Activated T-cell treated with anti-CD3 and anti-CD28 coated beads for 4 hours (primary cell): ENCODE measurements at places on chromosomes 4 and X.
A peak's percentile ranks its signal among the peaks of the same experiment; 100 is the strongest.

DNA sequence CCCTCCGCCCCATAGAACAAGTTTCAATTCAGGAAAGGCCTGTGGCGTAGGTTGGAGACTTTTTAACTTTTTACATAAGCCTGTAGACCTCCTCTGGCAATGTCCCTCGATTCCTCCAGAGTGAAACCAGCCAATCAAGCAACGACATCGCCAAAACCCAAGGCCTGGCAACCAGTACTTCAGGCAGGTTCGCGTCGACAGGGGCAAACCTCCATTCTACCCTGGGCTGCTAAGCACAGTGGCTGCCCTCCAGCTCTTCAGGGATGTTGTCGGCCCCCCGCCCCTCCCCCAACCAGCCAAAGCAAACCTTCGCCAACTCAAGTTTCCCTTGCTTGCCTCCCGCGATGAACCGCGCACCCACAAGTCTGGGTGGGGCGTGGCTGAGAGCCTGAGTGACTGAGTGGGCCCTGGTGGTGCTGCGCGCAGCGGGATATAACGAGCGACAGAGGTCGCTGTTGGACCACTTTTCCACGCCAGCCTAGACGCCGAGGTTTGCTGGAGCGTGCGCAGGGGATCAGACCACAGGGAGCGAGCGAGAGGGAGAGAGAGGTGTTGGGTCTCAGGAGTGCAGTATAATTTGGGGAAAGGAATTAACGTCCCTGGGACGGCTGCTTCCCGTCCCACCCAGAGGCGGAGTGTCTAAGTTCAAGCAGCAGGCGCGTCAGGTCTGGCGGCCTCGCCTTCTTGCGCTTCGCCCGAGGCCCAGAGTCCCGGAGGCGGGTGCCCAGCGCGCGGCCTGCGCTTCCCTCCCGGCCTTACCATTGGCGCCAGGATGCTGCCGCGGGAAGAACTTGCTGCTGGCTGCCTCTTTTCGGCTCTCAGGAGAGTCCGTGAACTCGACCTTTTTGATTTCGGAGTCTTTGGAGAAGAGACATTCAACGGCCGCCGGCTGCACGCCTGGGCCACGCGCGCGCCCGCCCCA is 9.0 kb upstream of the PITX2 start:
- DNase-seq: no peak

GRCh38 chr4:10893395-10893794 is 208.8 kb upstream of the CLNK start:
- DNase-seq: no peak

DNA sequence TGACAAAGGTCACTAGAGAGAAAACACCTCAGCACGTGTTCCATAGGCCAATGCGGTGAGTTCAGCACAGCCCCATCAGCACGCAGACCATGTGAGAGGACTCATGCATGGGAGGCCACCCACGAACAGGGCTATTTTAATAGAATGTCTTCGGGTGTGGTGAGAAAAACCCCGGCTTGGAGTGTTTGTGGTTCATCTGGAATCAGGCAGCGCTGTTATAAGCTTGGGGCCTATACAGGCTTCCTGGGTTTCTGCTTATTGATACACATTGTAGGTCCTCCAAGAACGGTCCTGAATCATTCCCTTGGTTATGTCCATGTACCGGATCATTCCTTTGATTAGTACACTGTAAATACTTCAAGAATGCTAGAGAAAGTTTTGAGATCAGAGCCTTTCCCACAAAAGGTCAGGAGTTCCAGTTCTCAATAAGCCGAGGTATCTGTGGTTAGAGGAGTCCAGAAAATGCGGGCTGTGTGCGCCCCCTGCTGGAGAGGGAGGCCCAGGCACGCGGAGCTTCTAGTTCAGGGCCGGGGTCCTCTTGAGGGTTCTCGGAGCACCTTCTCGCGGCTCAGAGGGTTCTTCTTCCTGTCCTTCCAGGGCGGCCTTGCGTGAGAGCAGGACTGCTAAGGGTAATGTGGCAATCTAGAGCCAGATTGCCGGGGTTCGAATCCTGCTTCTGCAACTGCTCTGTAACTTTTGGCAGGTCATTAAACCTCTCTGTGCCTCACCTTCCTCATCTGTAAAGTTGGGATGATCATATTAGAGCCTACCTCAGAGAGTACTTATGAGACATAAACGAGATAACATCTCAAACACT is 51.8 kb downstream of the TLR10 start:
- peak; percentile 83 for DNase-seq

DNA sequence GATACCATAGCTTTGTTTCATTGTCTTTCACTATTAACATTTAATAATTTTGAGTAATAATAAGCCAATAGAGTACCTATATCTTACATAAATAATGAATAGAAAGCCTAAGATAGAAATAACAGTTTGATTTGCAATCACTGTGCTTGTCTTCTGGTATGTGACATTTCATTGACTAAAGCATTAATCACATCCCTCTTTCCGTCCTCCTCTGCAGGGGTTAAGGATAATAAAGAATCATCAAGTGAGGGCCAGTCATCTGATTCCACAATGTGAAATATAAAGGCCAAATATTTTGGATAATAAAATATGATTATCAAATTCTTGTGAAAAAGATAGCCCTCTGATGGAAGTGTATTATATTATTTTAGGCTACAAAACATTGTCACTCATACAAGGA is 2073.4 kb downstream of the ARAP2 start:
- DNase-seq: no peak

DNA sequence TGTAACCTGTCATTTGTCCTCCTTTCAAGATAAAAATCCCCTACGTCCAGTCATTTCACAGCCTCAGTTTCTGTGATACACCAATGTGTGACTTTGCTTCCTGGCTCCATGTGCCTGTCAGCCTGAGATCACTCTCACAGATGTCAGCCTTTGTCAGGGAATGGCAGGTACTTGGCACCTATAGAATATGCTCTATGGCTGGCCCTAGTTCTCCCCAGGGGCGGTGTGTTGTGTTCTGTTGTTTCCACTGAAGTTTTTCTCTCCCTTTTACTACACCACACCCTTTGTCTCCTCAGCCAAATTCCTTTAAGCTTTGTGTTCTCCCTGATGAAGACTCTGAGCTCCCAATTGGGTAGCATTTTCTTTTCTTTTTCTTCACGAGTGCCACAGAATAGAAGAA is 81.7 kb downstream of the ALPK1 start:
- DNase-seq: no peak

DNA sequence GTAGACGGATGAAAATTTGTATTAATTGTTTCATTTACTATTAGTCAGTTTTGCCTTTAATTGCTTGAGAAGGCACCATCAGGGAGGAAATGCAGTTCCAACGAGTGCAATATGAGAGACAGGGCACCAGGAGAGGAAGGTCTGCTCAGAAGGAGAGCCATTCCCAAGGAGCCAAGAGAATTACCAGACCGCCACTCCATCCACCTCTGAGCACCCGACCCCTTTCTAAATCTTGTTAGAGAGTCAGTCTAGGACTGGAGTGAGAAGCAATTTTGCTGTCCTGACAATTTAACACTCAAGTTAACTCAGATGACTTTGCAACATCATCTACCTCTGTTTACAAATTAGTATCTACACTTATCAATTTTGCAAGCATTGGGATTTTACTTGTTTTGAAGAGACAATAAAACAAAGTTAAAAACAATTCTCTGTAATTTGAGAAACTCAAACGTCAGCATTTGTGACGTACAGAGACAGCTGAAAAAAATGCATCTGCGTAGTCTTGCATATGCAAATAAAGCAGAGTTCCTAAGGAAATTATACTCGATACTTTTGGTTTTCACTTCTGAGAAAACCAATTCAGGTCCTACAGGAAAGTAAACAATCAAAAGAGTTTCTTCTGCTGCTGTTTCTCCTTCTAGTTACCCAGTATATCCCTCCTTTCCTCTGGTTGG is 1704.7 kb upstream of the TENM3 start:
- DNase-seq: no peak

DNA sequence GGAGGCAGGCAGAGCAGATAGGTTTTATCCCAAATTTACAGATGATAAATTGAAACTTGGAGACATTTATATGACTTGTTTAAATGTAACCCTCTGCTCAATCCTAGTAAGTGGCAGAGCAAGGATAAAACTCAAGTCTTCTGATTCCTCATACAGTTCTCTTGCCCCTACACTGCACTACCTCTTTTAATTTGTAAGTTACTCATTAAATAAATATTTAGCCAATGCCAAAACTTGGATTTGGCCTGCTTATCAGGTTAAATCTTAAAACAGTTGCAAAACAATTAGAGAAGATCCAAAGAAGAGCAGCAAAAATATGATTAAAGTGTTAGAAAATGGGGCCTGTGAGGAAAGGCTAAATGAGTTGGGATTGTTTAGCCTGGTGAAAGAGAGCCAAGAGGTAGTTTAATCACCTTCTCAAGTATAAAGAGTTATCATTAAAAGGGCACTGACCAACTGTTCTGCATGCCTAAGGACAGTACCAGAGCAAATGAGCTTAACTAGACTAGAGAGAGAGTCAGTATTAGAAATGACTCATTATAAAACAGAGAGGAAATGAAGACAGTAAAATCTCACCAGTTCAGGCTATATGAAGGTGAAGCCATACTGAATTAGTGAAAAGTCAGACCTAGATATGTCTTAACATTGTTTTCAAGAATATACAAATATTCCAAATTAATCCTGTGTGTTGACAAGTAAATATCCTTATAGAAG is 146.3 kb downstream of the GRIA3 start:
- no peak for DNase-seq

DNA sequence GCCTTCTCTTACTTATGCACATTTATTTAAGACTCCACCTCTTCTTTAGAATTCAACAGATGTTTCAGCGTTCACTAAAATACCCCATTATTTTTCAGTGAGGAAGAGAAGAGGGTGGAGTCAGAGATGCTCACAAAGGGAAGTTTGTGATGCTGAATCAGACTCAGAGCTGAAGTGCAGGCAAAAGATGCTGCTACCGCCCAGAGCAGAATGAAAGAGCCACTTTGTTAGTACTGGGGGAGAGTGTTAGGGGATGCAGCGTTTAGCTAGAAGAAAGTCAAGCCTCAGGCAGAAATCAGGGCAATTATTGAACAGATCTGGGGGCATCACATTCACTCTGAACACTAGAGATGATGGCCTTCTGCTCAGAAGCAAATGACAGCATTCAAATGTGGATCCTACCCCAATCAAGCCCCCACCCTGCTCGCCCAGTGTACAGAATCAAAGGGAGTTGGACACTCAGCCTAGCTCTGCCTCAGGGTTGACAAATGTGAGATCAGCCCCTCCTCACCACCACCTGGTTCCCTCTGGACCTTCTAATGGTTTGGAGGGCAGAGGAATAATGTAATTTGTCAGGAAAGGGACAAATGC is 138.3 kb downstream of the UNC5C start:
- DNase-seq: no peak

- DNase-seq: no peak
Measured at GRCh38 chr4:121737846-121738554, 27.0 kb downstream of the SMIM43 start.

- DNase-seq: no peak
Measured at GRCh38 chr4:145933134-145933533, 5.5 kb downstream of the ZNF827 start.

GRCh38 chr4:146222313-146222712 is 8.0 kb downstream of the REELD1 start:
- no peak for DNase-seq

DNA sequence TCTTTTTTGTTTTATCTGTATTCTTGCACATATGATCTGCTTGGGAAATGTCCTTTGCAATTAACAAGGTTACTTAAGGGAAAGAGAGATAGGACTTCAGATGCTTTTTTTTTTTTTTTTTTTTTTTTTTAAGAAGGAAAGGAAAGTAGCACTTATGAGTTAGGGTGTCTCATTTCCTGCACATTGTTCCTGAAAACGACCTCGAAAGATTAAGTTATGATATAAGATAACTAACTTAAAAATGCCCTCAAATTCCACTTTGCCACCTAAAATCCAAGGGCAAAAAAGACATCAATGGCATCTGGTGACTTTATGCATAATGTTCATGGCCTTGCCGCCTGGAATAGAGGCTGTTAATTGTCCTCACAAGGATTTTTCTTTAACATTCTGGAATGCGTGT is 44.9 kb downstream of the PCDH7 start:
- DNase-seq: no peak

DNA sequence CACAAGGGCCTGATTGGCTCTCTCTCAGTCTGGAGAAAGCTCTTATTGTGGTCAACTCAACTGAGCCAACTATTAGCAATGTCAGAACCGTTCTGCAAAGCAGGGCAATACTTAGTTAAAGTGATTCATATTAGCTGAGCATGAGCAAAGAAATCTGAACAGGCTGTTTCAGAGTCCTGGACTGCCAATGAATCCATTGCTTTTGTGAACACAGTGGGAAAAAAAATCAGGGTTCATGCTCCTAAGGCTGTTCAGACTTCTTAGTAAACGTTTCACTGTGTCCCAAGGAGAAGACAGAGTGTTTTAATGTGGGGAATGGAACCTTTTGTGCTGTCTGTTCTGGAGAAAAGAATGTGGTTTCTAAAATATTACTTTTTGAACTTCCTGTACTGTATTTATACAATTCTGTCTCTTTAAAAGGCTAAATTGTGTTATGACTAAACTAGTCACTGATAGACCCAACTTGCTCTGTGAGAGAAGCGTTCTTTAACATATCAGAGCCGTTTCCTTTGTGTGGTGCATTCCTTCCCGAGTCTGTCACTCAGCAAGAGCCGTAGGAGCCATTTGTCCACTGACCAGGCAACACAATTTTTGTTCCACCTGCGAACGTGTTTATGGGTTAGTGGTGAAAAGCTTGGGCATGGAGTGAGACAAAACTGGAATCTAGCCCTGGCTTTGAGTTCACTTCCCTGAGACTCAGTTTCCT is 366.1 kb downstream of the FBXO8 start:
- no peak for DNase-seq

DNA sequence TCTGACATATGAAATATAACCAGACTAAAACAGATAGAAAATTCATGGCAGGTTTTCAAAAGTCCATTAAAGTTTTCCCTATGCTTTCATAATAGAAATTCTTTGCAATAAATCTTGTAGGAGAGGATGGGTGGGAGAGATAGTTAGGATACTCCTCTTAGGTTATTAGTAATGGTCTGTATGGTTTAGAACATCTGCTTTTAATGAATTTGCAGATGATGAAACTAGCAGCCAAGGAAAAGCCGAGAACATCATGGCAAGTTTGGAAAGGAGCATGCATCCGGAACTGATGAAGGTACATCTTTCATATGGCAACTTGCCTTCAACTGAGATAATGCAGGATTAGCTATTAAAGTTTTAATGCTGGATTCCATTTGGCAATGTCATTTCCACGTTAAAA is 70.7 kb downstream of the DOCK11 start:
- DNase-seq: no peak

DNA sequence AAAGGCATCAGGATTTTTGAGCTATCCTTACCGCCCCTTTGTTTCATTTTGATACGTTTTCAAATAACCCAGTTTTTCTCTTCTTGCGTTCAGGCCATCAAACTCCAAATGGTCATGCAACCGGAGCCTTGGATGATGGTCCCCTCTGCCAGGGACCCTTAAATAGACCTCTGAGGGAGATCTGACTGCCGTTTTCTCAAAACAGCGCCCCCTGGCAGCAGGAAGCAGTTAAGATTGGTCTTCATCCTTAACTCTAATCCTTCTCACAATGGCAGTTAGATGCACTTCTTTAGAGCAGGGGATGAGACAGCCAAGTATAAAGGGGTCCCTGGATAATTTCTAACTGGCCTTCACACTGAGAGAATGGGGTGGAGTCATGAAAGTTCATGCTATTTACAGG is 525.0 kb upstream of the SPANXN1 start:
- no peak for DNase-seq

- no peak for DNase-seq
Measured at GRCh38 chr4:94995684-94996394, 238.1 kb downstream of the BMPR1B start.
